ENCODE measurements at places on chromosomes 12 and 14. TPM values are rescaled to one million over a fixed set of nuclear protein-coding genes. Genes with fewer than 3 reads are reported as not detected.

The ZBTB39 gene
- 3.9 TPM for polyA plus RNA-seq

The PPP4R4 gene
- polyA plus RNA-seq, result 0.39 TPM

The SERPINA10 gene
- not detected for polyA plus RNA-seq

The TNFAIP2 gene
- 16.7 TPM for polyA plus RNA-seq

The CBLN3 gene
- 8.6 TPM for polyA plus RNA-seq

The ZNF891 gene
- 0.47 TPM for polyA plus RNA-seq

The NGB gene
- not detected for polyA plus RNA-seq

The MDM1 gene
- polyA plus RNA-seq, result 14.9 TPM

The NRXN3 gene
- 7.0 TPM for polyA plus RNA-seq
